ENCODE measurements at places on chromosomes 16 and 17.
A peak's percentile ranks its signal among the peaks of the same experiment; 100 is the strongest.

DNA sequence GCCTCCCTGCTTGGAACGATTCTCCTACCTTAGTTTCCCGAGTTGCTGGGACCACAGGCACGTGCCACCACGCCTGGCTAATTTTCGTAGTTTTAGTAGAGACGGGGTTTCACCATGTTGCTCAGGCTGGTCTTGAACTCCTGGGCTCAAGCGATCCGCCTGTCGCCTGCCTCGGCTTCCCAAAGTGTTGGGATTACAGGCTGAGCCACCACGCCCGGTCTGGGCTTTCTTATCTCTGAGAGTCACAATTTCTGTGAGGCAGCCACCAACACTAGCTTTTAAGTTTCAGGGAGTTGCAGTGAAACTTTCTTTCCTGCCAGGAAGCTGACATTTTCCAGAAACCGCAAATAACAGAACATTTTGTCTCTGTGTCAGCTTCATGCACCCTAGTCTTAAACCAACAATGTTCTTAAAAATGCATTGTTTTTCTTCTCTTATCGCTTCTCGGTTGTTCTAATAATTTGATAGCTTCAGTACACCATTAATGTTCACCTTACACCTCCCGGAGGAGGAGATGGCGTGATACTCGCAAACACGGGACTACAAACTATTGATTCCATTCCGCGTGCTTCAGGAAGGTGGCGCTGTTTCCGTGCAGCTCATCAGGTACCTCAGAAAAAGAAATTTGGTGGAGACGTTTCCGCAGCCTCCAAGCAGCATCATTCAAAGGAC is 7.4 kb upstream of the DHRS7B start:
- peak; percentile 82 for DNase-seq

- no peak for DNase-seq
Observed at GRCh38 chr16:56919099-56919800, 12.7 kb upstream of the HERPUD1 start.

GRCh38 chr17:14316126-14316832 is 15.4 kb downstream of the HS3ST3B1 start:
- DNase-seq, result no peak

GRCh38 chr17:9035249-9035648 is 13.9 kb downstream of the NTN1 start:
- no peak for DNase-seq

DNA sequence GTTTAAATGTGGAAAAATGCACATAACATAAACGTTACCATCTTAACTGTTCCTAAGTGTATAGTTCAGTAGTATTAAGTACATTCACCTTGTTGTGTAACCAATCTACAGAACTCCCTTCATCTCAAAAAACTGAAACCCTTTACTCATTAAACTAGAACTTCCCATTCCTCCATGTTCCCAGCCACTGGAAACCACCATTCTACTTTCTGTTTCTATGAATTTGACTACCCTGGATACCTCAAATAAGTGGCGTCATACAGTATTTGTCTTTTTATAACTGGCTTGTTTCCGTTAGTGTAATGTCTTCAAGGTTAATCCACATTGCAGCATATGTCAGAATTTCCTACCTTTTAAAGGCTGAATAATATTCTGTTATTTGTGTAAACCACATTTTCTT is 38.2 kb downstream of the NF1 start:
- DNase-seq, result no peak

- no peak for DNase-seq
Observed at GRCh38 chr17:32314636-32315035, 27.3 kb downstream of the C17orf75 start.

DNA sequence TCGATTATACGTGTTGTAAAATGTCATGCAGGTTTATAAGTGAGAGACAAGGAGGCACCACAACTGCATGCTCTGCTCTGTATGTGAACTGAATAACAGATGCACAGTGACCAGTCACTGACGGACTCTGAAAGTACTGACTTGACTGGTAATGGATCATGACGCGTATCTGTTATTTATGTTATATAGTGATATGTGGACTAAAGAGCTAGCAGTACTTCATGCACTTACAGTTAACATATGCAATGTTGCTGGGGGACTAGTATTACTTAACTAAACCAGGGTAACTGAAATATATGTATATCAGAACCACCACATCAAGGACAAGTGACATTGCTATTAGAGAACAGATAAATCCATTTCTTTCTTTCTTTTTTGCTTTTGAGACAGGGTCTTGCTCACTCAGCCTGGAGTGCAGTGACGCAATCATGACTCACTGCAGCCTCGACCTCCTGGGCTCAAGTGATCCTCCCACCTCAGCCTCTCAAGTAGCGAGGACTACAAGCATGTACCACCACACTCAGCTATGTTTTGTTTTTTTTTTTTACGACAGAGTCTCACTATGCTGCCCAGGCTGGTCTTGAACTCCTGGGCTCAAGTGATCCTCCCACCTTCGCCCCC is 17.2 kb downstream of the COIL start:
- no peak for DNase-seq

GRCh38 chr17:76327696-76328095 is 19.6 kb upstream of the QRICH2 start:
- DNase-seq, result no peak

- DNase-seq, result peak; percentile 77
Observed at GRCh38 chr17:70365091-70365583, 195.8 kb downstream of the KCNJ2 start.

GRCh38 chr17:2087597-2088211 is 32.8 kb downstream of the HIC1 start:
- DNase-seq, result no peak

- DNase-seq, result no peak
Observed at GRCh38 chr17:56316604-56317003, 163.3 kb downstream of the ANKFN1 start.

DNA sequence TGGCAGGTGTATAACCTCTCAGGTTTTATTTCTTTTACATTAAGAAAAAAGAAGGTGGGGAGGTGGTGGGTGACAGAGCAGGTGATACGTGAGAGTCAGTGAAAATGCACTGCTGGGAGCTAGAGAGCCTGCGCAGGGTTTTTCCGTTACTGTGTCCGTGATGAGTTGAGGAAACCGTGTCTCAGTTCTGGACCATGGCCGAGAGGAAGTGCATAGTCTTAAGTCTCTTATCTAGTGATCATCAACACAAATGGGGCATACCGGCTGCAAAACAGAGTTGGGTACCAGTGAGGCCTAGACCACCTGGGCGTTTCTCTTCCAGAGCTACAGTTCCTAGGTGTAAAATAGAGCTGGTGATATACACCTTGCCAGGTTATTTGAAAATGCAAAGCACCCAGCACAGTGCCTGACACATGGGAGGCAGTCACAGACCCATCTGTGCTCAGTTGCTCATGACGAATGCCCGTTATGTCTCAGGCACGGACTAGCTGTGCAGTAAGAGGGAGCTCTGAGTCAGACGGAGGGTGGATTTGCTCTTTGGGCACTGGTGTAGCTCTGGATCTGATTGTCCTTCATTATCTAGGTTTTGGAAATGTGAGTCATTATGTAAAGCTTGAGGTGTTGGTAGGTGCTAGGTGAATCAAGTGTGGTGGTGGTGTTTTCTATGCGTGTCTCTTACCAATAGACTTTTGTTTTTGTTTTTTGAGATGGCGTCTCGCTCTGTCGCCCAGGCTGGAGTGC is 60.9 kb downstream of the RPTOR start:
- DNase-seq, result peak; percentile 87

DNA sequence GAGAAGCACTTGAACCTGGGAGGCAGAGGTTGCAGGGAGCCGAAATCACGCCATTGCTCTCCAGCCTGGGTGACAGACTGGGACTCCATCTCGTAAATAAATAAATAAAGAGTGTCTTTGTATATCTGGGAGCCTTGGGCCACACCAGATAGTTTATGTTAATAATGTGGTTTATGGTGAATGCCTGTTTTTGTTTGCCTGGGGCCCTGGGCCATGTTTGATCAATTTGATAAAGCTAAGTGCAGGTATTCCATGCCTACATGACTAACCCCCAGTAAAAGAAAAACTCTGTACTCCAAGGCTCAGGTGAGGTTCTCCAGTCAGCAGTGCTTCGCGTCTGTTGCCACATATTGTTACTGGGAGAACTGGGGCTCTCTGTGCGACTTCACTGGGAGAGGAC is 15.1 kb downstream of the SCIMP start:
- DNase-seq, result peak; percentile 12

- no peak for DNase-seq
Observed at GRCh38 chr17:28470266-28470913, 3.1 kb upstream of the SLC13A2 start.

DNA sequence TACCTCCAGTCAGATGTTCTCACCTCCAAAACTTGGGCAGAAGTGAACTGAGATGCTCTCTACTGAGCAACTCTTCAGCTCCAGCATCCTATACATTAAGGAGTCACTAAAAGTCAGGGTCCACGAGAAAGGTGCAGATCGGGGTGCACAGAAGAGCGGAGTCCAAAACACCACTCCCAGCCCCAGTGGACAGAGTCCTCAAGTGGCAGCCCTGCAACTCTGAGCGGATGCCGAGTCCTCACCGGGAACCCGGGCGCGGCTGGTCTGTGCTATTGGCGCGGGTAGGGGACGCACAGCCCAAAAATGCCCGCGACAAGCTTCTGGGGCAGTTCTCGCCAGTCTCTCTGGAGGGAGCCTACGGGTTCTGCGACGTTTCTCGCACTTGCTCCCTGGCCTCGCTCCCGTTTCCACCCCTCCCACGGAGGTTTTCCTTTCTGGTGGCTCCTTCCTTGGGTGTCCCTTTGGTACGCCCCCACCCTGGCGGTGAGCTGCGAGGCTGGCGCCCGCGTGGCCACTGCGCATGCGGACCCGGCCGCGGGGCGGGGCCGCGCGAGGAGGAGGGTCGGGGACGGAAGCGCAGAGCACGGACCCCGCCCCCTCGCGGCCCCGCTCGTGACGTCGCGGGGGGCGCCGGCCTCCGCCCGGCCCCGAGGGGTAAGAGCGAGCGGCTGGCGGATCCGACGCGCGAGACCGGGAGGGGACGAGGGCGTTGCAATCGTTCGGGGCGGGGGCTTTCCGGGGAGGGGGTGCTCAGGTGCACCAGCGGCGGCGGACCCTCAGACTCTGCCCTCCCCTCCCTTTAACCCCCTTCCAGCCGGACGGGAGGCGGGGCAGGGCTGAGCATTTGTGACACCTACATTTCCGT is at the start of gene TMEM219:
Gene TMEM219 (plus strand): TSS at position 601 of the 865 bp plus-strand sequence. CDS start 1,065 bp downstream, outside the sequence.
- peak; percentile 93 for DNase-seq

- DNase-seq, result no peak
Observed at GRCh38 chr17:72219824-72220493, 99.1 kb downstream of the SOX9 start.

DNA sequence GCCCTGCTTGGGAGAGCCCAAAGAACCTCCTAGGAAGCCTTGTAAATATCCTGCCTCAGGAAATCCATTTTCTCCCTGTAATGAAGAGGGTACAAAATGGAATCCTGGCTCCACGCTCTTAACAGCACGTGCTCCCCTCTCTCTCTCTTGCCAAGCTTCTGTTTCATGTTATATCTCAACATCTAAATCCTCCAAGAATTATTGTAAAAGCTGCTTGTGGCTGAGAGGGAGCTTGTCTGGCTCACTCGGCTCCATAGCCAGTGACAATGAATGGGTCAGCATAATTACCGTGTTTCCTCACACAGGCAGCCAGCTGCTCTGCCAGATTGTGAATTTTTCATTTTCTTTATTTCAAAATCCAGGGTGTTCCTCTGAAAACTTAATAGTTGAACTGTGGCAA is 317.8 kb downstream of the RBFOX1 start:
- no peak for DNase-seq

- no peak for DNase-seq
Observed at GRCh38 chr16:72962347-72962746, 85.6 kb downstream of the ZFHX3 start.

DNA sequence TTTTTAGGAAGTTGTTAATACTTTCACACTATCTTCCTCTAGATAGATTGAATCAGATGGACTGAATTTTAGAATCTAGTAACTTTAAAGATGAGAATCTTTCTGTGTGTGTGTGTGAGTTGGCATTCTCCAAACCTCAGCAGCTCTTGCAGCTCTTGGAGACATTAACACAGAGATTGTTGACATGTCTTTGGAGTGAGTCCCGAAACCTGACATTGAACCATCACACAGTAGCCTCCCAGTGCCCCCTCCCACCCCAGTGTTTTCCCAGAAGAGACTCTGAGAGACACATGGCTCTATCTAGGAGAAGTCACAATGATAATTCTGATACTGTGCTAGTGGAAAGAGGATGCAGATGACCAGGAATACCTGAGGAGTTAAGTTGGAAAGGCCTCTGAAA is 103.9 kb downstream of the CNTNAP4 start:
- no peak for DNase-seq

DNA sequence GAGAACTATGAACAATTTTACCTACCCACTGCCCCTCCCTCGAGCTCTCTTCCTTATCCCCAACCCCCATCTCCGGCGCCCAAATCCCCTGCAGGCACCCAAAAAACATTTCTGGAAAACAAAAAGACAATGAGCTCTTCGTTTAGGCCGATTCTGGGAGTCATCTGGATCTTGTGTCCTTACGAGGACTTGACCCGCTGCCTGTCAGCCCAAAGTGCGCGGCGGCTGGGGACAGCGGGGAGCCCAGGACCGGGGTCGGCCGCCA is 524 bp downstream of the STRADA start:
- DNase-seq, result no peak

DNA sequence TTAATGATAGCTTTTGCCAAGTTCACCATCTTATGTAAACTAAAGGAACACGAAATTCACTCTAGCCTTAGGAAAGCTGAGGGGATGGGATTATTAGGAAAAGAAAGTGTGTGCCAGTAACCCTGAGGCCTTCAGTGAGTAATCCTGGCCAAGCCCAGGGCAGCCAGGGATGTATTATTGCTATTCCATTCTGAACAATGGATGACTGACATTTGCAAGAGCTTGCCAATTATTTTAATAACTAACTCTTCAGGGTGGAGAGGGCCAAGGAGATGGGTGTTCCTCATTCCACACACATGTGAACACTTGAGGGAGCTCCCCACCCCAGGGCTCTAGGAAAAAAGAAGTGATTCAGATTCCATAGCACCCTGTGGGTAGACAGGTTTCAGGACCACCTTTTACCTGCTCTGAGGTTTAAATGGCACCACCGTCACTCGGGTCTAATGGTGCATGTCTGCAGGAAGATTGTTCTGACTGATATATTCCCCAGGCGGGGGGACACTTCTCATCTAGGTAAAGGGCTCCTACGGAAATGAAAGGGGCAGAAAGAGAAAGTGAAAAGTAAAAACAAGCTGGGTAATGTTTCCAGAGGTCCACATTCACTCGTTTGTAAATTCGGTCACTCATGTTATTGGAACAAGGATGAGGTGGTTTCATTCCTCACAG is 41.5 kb downstream of the TK2 start:
- peak; percentile 99 for DNase-seq

- no peak for DNase-seq
Observed at GRCh38 chr16:47061204-47061603, 82.5 kb downstream of the NETO2 start.

DNA sequence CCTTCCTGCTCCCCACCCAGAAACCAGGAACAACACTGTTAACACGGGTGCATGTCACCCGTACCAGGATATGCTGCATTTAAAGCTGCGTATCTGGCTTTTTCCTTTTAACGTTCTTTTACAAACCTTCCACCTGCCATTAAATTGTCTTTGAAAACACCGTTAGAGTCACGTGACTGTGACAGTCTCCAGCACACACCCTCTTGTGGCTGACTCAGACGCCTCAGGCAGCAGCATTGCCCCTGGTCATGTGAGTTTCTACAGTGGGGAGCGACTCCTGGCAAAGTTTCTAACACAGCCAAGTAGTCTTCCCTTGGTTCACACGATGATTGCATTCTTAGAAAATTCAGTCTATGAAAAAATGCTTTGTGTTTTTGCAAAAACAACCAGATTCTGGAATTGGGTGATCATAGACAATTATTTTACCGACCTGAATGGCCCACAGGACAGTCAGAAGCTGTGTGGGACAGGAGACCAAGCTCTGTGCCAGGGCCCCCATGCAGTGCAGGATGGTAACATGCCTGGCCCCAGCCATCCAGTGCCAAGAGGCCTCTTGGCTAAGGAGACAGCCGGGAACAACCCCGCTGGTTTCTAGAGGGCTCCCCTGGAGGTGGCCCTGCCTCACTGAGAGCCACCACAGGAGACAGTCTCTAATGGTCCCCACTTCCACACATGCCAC is 199.1 kb downstream of the KATNIP start:
- DNase-seq, result peak; percentile 82

Data from kidney tubule cell (primary cell).